ENCODE measurements at places on chromosomes 5 and 9.

DNA sequence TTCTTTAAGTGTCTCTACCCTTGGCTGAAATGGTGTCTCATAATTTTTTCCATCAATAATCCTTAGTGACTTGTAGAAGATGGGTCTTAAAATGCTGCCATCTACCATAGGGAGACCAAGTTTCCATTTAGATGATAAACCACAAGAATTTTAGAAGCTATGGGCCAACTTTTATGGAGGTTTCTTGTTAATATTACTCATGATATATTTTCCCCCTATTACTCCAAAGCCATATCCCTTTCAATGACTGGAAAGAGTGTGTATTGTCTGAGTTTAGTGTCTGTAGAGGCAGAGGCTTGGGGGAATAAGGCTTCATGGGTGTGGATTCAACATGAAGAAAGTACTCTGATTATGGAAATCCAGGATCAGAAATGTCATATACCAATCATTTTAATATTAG is 507.3 kb upstream of the TNC start:
- no peak for DNase-seq

GRCh38 chr5:155408465-155408864 is 394.9 kb downstream of the KIF4B start:
- no peak for DNase-seq

GRCh38 chr5:167819406-167819805 is 472.0 kb upstream of the WWC1 start:
- no peak for DNase-seq

- DNase-seq = peak; percentile 91
Measured at GRCh38 chr9:137046088-137046787, at the start of gene NPDC1. TSS of gene NPDC1 (minus strand) at chr9:137046177. CDS start at chr9:137045989, 188 bp downstream.

DNA sequence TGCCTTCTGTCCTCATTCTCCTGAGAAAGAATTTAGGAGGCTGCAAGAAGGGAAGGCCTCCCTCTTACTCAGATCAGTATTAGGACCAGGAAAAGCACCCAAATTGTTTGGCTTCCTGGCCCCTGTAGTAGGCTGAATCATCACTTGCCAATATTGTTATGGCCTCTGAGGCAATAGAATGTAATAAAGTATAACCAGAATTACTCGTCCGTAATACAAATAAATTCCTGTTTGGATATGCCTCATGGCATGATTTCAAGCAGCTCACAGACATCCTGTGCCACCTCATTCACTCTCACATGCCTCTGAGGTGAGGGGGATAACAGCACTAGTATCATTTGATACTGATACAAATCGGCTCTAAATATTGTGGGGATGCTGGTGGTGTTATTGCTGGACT is 427.3 kb downstream of the ISL1 start:
- DNase-seq = no peak

DNA sequence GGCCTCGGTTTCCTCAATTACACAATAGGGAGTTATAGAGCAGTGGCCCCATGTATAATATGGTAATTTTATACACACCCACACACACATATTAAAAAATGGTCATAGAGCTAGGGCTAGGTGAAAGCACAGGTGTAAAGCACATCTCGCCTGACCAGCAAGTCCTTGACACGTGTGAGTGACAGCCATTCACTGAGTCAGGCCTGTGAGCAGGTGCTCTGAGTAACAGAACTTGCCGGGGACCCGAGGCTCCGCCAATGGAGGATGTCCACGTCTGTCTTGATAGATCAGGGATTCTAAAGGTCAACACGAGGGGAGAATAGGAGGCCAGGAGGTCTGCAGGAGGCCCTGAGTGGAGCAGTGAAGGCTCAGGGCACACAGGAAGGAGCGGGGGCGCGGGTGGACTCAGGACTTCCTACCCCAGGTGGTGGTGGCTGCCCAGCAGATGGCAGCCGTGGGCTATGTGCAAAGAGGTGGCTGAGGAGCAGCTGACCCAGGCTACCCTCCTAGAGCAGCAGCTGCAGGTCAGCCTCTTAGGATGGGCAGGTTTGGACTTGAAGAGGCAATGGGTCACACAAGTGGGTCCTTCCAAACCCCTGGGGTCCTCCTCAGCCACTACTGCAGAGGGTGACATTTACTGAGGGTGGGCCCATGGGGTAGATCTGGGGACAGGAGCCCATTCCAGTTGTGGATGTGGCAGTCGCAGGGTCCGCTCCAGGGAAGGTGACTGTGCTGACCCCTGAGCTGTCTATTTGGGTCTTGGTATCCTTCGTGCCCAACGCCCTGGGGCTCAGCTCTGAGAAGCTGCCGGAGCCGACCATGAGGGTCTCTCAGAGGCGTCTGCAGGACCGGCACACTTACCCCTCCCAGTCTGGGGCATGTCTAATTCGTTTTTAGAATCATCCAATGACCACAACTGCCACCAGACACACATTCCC is 45.9 kb downstream of the PRRT1B start:
- DNase-seq = peak; percentile 79

GRCh38 chr5:156329171-156329611 is 2.2 kb downstream of the SGCD start:
- DNase-seq = no peak

DNA sequence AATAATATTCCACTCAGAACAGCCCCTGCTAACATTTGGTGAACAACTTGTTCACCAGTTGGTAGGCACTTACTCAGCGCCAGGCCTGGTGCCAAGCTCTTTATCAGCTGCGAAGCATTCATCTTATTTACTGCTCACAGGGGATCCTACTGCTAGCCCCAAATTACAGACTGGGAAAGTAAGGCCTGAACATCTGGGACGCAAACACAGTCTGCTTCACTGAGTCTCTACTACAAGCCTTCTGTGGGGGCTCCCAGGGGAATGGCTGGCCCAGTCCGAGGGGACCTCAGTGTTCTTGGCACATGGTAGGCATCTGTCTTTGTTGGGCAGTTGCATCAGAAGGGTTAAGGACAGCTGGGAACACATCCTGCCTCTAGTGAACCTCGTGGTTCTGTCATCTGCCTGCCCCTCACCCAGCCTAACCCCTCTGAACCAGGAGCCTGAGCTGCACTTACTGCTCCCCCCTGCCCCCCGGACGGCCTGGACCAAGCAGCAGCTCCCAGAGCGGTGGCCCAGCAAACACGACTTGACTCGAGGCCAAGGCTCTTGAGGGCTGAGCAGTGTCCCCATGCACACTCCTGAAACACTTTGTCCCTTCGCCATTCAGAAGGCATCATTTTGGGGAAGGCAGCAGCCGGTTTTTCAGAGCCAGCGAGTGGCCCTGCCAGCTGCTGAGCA is at the start of gene PHYHD1:
Gene PHYHD1 (plus strand): TSS at position 602 of the 678 bp plus-strand sequence. CDS start 1,342 bp downstream, outside the sequence.
- DNase-seq = no peak

DNA sequence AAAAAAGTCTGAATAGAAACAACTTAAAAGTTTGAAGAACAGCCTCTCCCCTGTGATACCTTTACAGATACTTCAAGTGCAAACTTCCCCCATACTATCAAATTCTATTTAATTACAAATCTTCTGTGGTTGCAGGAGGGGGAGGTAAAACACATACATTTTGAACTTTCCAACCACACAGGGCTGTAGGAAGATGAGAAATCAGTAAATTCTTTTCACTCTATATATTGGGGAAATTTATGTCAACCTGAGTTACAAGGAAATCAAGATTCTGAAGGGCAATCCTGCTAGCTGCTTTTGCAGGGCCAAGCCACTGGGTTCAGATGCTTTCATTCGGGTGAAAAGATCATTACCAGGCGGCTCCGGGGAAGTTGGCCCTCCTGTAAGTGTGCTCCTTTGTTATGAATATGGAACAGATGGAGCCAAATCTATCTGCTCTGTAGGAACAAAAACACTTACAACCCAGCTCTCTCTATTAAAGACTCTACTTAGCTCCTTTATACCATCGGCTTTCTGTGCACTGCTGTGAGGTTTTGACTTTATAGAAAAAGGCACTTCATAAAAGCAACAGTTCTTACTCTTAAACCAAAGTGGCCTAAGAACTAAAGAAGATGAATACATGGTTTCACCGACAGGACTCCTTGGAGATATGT is 269.1 kb downstream of the EFNA5 start:
- no peak for DNase-seq

- no peak for DNase-seq
Measured at GRCh38 chr5:148469501-148469935, 85.8 kb downstream of the FBXO38 start.

GRCh38 chr5:122195802-122196394 is 66.6 kb downstream of the ZNF474 start:
- DNase-seq = no peak

DNA sequence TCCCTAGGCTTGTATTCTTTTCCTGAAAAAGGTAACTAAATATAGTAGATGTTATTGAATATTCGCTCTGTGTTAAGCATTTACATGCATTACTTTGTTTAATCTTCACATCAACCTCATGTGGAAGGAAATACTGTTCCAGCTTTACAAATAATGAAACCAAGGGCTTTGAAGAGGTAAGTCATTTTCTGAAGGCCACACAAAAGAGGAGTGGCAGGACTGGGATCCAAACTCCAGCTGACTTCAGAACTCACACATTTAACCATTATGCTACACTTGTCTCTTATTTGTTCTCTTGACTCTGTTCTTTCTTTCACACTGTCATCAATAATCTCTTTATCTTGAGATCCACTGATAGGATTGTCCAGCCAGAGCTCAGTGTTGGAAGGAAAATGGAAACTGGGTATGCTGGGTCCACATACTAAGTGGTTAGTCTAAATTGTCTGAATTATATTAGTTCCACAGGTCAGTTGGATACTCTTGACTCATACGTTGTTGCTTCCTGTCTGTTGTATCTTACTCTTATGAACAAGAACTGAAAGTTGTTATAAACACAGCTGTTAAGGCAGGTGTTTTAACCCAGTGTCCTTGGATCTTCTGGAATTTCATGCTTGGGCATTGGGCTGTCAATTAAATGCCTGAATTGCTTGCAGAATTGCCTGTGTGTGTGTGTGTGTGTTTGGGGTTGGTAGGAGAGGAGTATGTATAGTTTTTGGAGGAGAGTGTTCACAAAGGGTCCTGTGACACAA is 65.6 kb downstream of the TLE4 start:
- no peak for DNase-seq

DNA sequence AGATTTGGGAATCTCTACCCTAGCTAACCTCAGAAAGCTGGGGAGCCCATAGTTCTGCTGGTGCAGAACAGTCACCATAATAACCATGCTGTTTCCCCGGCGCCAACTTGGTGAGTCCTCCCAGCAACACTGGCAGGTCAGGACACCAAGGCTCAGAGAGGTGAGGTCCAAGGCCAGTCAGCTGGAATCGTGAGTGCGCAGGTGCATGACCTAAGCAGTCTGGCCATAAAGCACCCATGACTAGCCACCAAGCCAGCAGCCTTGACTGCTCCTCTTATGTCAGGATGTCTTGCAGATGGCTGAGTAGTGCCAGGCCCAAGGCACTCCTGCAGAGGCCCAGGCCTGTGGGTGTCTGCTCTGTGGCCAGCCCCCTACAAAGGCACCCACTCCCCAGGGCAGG is 2.6 kb downstream of the RNF44 start:
- no peak for DNase-seq

- no peak for DNase-seq
Measured at GRCh38 chr5:95841914-95842812, 19.6 kb upstream of the GLRX start.

GRCh38 chr9:99241106-99241505 is 19.0 kb downstream of the SEC61B start:
- DNase-seq = no peak

GRCh38 chr9:94681508-94681907 is 42.2 kb upstream of the FBP1 start:
- peak; percentile 66 for DNase-seq

DNA sequence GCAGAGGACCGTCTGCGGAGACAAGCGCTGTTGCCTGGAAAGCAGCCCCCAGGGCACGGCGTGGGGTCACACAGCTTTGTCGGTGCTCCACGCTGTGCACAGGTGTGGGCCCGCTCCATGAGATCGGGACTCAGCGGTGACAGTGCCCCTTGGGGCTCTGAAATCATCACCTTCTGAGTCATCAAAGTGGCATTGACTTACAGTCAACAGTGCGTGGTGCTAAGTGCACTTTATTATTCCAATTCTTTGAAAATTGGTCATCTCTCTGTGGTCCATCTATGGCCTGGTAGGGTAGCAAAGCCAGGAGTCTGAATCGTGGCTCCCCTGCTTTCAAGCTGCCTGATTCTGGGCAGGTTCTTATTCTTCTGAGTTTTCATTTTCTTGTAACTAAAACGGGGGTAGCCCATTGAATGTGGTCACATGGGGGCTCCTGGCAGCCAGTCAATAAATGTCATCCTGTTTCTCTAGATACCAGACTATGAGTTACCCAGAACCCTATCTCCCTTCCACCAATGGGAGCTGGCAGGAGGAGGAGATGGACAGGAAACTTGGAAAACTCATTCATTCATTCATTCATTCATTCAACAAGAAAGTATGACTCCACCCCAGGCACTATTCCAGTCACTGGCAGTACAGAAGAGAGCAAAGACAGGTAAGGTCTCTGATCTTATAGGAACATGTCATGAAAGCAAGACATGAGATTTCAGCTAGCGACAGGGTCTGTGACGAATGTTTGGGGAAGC is 20.3 kb upstream of the UNC5A start:
- DNase-seq = no peak

- DNase-seq = no peak
Measured at GRCh38 chr5:36740259-36740898, 134.0 kb downstream of the SLC1A3 start.

DNA sequence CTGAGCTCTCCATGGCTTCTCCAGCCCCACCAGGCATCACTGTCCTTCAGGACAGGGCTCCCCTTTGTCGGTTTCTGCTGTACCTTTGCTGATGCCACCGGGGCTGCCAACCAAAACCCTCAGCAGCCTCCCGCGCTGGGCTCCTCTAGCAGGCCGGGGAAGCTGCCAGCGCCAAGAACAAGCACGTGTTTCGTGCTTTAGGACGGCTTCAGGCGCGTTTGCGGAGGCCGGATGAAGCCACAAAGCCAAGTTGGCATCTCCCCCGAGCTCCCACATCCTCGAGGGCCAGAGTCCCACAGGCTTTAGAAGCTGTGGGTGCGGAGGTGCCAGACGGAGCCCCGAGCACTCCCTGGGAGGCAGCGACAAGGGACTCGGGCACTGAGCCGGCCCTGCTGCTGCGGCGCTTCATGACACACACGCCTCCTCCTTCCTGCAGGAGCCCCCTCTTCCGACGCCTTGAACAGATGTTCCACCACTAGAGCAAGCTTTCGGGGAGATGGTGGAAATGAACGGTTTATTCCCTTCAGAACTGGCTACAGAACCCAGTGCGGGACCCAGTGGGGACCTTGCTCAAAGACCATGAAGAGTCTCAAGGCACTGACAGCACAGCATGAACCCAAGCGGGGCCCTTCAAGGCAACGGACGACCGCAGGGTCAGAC is 36.7 kb downstream of the SARDH start:
- peak; percentile 52 for DNase-seq

GRCh38 chr9:101711330-101711941 is 27.0 kb downstream of the GRIN3A start:
- peak; percentile 51 for DNase-seq

GRCh38 chr5:35313291-35313690 is 83.0 kb upstream of the PRLR start:
- no peak for DNase-seq

GRCh38 chr5:11153670-11154382 is 392.8 kb upstream of the DAP start:
- DNase-seq = no peak

- no peak for DNase-seq
Measured at GRCh38 chr5:176812269-176813259, 2.2 kb downstream of the UNC5A start.

GRCh38 chr9:90099262-90099963 is 494.6 kb downstream of the GADD45G start:
- no peak for DNase-seq

- no peak for DNase-seq
Measured at GRCh38 chr9:71218774-71219173, 97.4 kb upstream of the TRPM3 start.

Data from activated CD4-positive, alpha-beta T cell treated with anti-CD3 and anti-CD28 coated beads, Interleukin-2, amount 50 U/mL, for 48 hours (primary cell).